Nasal cavity respiratory epithelium epithelial cell of viscerocranial mucosa (primary cell): ENCODE measurements at places on chromosomes 16 and 17. TPM values are rescaled to one million over a fixed set of nuclear protein-coding genes. Genes with fewer than 3 reads are reported as not detected.

The KRT39 gene
- total RNA-seq: 0.28 TPM in 1 of 2 replicates, not detected in the other

The LLGL2 gene
- 36.4 and 46.8 TPM in 2 replicates for total RNA-seq

The NGFR gene
- total RNA-seq: 0.78 and 2.7 TPM in 2 replicates

The PRSS27 gene
- 1.0 and 1.9 TPM in 2 replicates for total RNA-seq

The SLC16A6 gene
- total RNA-seq: 0.14 and 0.68 TPM in 2 replicates

The RAMP2 gene
- not detected in 2 replicates for total RNA-seq

The PLK1 gene
- total RNA-seq: 0.34 and 1.00 TPM in 2 replicates

The APOBR gene
- total RNA-seq: 0.07 TPM in 1 of 2 replicates, not detected in the other

The FAM20A gene
- 0.93 TPM in 1 of 2 replicates, not detected in the other for total RNA-seq

The SLC52A1 gene
- total RNA-seq: 0.50 and 0.68 TPM in 2 replicates

The CCT6B gene
- 0.78 and 1.0 TPM in 2 replicates for total RNA-seq

The CDRT4 gene
- total RNA-seq: 0.34 and 2.6 TPM in 2 replicates

The MEIOB gene
- total RNA-seq: 0.07 TPM in 1 of 2 replicates, not detected in the other

The KRT31 gene
- 0.14 and 0.34 TPM in 2 replicates for total RNA-seq

The GNG13 gene
- total RNA-seq: not detected in 2 replicates

The VKORC1 gene
- total RNA-seq: 27.0 and 29.0 TPM in 2 replicates

The AIPL1 gene
- not detected in 2 replicates for total RNA-seq

The CLEC3A gene
- total RNA-seq: not detected in 2 replicates

The TPSG1 gene
- total RNA-seq: not detected in 2 replicates

The LPO gene
- total RNA-seq: under 0.01 and 0.21 TPM in 2 replicates

The CLEC18A gene
- 0.34 and 0.85 TPM in 2 replicates for total RNA-seq

The CDT1 gene
- total RNA-seq: 0.14 and 1.0 TPM in 2 replicates

The PYY gene
- total RNA-seq: 0.68 TPM in 1 of 2 replicates, not detected in the other

The DHRS11 gene
- 7.2 and 7.7 TPM in 2 replicates for total RNA-seq

The ASPHD1 gene
- 1.6 and 4.4 TPM in 2 replicates for total RNA-seq

The SECTM1 gene
- 11.6 and 18.5 TPM in 2 replicates for total RNA-seq

The C17orf107 gene
- 3.1 and 4.4 TPM in 2 replicates for total RNA-seq

The P2RX1 gene
- not detected in 2 replicates for total RNA-seq

The SDR42E2 gene
- not detected in 2 replicates for total RNA-seq

The HBA2 gene
- not detected in 2 replicates for total RNA-seq

The CHST6 gene
- 1.0 and 2.8 TPM in 2 replicates for total RNA-seq

The GLG1 gene
- total RNA-seq: 87.1 and 229 TPM in 2 replicates

The ALOX15 gene
- total RNA-seq: 0.07 TPM in 1 of 2 replicates, not detected in the other

The C16orf54 gene
- total RNA-seq: not detected in 2 replicates

The BAIAP3 gene
- 0.34 and 0.78 TPM in 2 replicates for total RNA-seq

The OR1A1 gene
- under 0.01 TPM in 1 of 2 replicates, not detected in the other for total RNA-seq

The TOX3 gene
- under 0.01 TPM in 1 of 2 replicates, not detected in the other for total RNA-seq

The SCNN1B gene
- 1.7 and 2.2 TPM in 2 replicates for total RNA-seq

The CBFA2T3 gene
- under 0.01 and 1.1 TPM in 2 replicates for total RNA-seq

The SLC5A10 gene
- under 0.01 and 0.07 TPM in 2 replicates for total RNA-seq

The OR1F1 gene
- total RNA-seq: 0.14 TPM in 1 of 2 replicates, not detected in the other

The MON1B gene
- 12.8 and 14.0 TPM in 2 replicates for total RNA-seq

The KRTAP4-6 gene
- total RNA-seq: not detected in 2 replicates

The CLEC18B gene
- total RNA-seq: 0.68 and 2.4 TPM in 2 replicates

The GAS7 gene
- 1.0 and 2.6 TPM in 2 replicates for total RNA-seq

The KRTAP16-1 gene
- not detected in 2 replicates for total RNA-seq

The RGS11 gene
- total RNA-seq: 0.14 TPM in 1 of 2 replicates, not detected in the other

The G6PC1 gene
- total RNA-seq: not detected in 2 replicates

The TXNDC11 gene
- 32.2 and 36.6 TPM in 2 replicates for total RNA-seq

The GPS2 gene
- 29.4 and 30.4 TPM in 2 replicates for total RNA-seq

The LRRC75A gene
- under 0.01 TPM in 2 replicates for total RNA-seq

The TPSAB1 gene
- total RNA-seq: not detected in 2 replicates

The CTF1 gene
- total RNA-seq: 0.68 and 1.2 TPM in 2 replicates

The ZFPM1 gene
- 1.7 and 2.8 TPM in 2 replicates for total RNA-seq
